ENCODE measurements at places on chromosomes 12 and 14.
A peak's percentile ranks its signal among the peaks of the same experiment; 100 is the strongest.

GRCh38 chr14:26026384-26026783 lies 571.4 kb downstream of the NOVA1 start:
- no peak for DNase-seq

GRCh38 chr14:30985796-30986195 lies 39.7 kb upstream of the AP4S1 start:
- no peak for DNase-seq

DNA sequence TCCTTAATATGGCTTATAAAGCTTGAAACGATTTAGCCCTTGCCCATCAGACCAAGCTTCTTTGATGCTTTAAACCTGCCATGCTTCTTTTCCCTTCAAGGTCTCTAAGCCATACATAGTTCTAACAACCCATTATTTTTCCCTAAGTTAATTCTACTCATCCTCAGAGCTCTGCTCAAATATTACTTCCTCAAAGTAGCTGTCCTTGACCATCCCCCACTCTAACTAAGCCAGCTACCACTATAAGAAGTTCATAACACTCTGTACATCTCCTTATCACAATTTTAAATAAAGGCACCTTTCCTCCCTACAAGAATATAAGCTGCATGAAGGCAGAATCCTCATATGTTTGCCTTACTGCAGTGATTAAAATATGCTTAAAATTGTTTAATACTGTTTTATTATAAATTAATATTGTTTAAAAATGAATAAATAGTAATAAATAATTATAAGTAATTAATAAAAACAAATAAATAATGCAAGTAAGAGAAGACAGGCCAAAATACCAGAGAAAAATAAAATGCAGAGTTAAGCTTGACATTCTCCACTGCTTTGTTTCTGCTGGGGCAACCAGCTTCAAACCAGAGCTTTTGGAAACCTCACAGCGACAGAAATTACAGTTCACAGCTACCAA lies 76.8 kb downstream of the NUMB start:
- no peak for DNase-seq

GRCh38 chr14:21723431-21724045 lies 49.9 kb upstream of the OR4E1 start:
- peak; percentile 55 for DNase-seq

GRCh38 chr14:56846970-56847930 lies 37.0 kb upstream of the OTX2 start:
- no peak for DNase-seq

- no peak for DNase-seq
Observed at GRCh38 chr14:77265561-77266335, 5.3 kb downstream of the NGB start.

All from activated T-cell treated with anti-CD3 and anti-CD28 coated beads, Interleukin-2, amount 50 U/mL, for 48 hours (primary cell).